Forelimb muscle (tissue), 1 donor: ENCODE measurements at places on chromosomes 12 and 14. TPM values are rescaled to one million over a fixed set of nuclear protein-coding genes. Genes with fewer than 3 reads are reported as not detected.

DNA sequence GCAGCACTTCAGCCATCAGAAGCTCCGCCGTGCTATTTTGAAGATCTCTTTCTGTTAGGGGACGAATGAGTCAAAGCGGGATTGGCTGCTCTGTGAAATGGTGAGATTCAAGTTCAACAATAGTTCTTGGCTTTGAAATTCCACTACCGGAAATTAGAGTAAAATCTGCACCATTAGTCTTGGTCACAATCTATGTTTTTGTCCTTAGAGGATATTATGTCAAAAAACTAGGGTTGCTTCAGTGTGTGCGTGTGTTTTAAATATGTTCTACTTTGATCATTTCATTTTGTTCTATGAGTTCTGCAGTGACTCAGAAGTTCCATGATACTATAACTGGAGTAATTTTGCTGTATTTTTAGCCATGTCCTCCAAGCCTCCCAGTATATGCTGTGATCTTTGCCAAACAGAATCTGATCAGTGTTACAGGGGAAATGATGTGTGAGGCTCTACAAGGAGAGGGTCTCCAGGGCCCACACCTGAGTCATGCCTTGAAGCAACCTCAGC, 22.6 kb downstream of the GPHB5 start:
- peak; percentile 87 for DNase-seq

GRCh38 chr12:108479364-108480070, 35.6 kb upstream of the FICD start:
- DNase-seq: no peak

DNA sequence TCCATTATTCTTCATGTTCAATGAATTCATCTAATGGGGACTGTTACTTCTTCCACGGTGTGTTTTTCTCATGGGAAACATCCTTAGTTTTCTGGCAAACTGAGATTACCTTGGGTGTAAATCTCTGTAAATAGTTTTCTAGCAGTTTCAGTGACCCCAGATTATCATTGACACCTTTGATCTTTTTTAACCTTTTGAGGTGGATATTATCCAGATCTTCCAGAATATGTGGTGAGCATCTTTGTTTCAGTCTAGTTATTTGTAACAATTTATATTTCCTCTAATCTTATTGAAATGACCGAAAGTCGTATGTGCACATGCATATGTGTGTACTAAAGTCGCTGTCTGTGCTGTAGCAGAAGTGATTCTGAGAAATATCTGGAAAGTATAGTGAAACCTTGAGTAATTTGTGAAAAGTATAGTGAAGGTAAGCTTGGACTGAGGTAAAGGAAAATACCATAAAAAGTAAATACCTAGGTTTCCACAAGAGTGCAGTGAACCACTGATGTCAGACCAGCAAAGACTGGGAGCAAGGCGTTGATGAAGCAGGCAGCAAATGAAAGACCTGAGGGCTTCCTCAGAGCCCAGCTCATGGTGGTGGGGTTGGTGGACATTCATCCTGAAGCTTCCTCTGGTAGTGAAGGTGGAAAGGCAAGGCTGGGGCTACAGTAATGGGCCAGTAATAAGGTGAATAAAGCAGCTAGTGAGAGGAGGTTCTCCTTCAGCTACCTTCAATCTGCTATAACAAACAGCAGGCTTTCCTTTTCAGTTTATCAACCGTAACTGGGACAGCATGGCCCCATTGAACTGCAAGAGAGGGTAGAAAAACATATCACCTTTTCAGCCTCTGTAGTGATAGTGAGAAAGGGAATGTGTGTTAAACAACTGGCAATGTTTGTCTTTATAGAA, 480.2 kb upstream of the FBXO33 start:
- DNase-seq: no peak

DNA sequence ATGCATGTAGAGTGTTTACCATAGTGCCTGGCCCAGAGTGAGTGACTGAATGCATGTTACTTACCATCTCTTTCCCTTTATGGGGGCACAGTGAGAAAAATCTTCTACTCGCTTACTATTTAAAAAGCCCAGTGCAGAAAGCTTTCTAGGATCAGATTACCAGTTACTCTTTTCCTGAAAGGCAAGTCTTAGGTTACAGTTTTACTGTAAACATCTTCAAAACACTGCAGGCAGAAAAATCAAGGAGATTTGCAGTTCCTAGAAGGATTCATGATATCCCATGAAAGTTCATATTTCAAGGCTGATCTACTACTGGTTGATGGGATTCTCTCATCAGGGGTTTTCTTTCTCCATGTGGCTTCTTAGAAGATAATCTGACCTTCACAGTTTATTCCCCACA, 29.3 kb upstream of the DAAM1 start:
- no peak for DNase-seq

DNA sequence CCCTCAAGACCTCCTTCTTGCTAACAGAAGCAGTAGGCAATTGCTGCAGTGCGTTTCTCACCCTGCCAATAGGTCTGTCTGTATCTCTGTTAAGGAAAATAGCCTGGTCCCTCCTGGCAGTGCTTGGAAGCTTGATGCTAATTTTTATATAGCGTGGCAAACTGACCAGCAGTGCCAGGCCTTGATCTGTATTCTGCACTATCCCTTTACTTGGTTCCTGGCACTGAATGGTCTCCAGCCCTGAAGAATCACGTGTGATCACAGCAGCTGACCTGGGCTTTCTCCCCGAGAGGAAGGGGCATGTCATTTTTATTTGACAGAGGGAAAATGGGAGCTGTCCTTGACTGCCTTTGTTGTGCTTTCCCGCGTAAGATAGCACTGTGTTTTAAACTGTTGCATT, 48.7 kb upstream of the TRAF3 start:
- no peak for DNase-seq

DNA sequence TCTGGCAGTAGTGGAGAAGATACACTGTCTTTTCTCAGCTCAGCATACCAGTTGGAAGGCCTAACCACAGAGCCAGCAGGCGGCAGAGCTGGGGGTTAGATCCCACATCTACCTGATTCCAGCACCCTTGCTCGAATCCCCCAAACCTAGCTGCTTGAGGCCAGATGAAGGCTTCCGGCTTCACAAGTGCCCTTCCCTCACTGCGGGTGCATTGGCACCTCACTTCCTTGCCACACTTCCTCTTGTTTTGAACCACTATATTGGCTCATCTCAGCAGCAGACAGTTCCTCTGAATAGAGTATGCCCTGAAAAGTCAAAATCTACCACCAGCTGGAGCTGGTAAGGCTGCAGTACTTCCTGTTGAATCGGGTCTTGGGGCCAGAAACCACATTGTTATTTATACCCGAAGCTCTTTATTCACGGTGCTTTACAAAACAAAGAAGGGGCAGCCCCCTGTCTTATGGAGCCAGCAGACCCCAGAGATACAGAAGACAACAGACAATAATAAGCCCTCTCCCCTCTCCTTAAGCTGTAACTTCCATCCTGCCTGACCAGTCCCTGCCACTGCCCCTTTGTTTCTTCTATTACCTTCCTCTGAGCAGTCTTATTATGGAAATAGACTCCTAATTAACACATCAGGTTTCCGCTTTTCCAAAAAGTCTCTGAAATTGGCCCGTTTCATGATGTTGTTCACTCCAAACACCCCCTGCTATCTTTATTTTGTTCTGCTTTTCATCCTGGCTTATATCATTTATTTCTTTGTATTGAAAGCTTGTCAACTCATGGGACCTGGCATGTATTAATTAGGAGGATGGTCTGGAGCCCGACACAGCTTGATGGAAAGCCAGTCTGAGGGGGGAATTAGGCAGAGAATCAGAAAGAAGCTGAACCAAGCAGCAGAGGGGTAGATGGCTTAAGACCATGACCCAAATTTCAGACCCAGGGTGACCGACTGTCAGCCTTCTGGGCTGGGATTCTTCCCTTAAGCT, 233.5 kb downstream of the EFCAB11 start:
- DNase-seq: no peak

DNA sequence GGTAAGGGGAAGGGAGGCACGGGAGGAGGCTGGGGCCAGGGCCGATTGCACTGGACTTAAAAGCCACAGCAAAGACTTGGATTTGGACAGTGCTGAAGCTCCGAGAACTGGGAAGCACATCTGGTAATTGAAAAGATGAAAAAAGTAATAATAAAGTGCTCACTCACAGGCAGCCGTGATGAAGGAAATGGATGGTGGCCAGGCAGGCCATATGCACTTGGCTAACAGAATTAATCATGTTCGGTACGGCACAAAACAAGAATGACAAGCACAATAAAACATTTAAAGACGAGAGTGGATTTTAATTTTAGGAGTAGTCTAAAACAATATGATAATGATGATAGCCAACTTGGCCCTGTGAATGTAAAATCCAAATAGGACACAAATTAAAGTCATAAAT, 154.3 kb downstream of the VRK1 start:
- no peak for DNase-seq

DNA sequence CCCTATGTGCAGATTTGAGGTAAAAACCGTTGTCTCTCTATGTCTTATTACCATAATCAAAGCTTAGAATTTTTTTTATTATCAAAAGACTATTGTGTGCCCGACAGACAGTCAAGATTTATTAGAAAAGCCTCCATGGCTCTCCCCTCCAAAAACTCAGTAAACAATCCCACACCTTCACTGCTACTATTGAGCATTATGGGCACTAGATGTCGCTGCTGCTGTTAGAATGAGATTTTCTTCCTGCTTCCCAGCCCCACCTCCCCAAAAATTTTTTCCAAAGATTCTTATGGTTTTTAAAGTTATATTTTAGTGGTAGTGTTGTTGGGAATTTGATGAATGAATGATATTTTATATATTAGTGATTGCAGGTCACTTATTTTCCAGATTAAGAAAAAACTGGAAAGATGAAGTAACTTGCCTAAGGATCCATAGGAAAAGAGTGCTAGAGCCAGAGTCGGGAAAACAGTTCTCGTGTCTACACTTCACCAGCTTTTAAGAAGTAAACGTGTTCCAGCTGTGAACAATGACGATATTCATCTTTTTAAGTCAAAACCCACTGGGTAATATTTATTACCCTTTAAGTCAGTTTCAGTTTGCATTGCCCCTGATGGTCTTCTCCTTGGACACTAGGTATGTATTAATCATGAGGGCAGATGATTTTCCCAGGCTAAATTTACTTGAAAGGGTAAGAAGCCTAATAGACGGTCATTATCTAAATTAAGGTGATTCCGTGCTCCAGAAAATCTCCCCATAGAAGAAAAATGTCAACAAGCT, 12.2 kb upstream of the FOXG1 start:
- DNase-seq: no peak

- DNase-seq: no peak
Observed at GRCh38 chr14:87171141-87171540, 821.8 kb downstream of the GALC start.

DNA sequence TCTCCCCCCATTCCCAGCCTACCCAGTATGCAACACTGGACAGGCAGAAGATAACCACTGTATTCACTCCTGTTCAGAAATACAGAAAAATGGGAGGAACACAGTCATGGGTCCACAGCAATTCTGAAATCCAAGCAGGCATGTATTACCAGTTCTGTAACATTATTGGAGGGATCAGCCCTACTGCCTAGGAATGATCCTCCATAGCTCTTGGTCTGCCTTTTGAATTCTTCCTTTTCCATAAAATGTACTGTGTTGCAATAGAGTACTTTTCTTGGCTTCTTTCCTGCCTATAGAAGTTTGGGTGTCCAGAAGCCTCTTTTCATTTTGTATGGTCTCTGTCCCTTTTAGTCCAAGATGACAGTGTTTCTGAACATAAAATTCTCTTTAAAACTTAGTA, 46.5 kb downstream of the SPATS2 start:
- no peak for DNase-seq

GRCh38 chr12:6832125-6832524, 3.9 kb downstream of the P3H3 start:
- DNase-seq: no peak

DNA sequence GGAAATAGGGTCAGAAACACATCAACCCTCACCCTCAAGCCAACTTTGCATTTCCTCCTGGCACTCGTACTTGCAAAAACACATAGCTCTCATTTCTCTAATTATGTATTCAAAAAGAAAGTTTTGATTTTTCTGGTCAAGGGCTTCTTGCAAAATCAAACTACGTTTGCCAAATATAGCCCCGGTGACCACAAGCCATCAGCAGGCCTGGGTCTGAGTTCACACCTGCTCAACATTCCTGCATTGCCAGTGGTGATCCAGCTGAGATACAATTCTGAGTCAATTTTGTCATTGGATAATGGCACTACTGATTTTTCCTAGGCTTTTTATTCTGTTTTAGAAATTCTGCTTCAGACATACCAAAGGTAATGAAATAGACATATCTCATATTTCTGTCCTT, 10.7 kb upstream of the BHLHE41 start:
- no peak for DNase-seq

DNA sequence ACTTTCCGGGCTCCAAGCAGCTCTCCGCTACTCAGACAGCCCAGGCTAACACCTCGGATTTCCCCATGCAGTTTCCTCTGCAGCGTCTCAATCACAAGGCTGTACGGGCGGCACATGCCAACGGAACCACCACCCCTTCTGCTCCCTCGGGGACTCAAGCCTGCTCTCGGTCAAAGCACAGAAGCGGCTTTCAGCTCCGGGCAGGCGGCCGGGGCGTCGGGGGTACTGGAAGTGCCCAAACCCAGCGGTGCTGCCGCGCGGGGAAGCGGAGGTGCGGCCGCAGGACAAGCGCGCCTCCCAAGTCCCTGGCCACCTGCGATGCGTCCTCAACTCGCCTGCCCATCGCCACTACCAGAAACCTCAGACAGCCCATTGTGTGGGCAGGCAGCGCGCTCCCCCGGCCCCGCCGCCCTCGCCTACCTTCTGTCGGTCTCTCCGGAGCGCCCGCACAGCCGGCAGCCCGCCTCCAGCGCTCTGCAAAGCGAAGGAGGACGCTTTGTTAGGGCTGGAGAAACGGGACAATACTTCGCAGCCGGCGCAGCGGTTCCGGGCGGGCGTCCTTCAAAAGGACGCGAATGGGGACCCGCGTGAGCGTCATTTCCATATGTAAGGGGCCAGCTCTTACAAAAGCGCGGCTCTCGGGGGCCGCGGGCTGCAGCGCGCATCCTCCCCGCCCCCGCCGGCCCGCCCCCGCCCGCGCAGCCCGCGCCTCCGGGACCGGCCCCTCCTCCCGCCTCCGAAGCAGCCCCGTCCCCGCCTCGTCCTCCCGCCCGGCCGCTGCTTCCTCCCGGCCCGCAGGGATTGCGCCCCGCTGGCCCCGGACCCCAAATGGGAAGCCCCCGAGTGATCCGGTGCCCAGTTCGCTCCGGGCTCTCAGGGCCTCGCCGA, 674 bp downstream of the NIN start:
- no peak for DNase-seq

- DNase-seq: no peak
Observed at GRCh38 chr12:125755512-125755911, 690.3 kb downstream of the AACS start.

GRCh38 chr14:66623838-66624237, 115.9 kb downstream of the GPHN start:
- DNase-seq: no peak

- no peak for DNase-seq
Observed at GRCh38 chr14:105029402-105029801, 8.5 kb upstream of the CDCA4 start.

C12orf60 gene
- polyA plus RNA-seq: 1.1 TPM

SNX6 gene
- 68.1 TPM for polyA plus RNA-seq

BDKRB1 gene
- polyA plus RNA-seq: 0.65 TPM

ZCRB1 gene
- polyA plus RNA-seq: 82.4 TPM
